ENCODE measurements at places on chromosomes 7 and 10.

DNA sequence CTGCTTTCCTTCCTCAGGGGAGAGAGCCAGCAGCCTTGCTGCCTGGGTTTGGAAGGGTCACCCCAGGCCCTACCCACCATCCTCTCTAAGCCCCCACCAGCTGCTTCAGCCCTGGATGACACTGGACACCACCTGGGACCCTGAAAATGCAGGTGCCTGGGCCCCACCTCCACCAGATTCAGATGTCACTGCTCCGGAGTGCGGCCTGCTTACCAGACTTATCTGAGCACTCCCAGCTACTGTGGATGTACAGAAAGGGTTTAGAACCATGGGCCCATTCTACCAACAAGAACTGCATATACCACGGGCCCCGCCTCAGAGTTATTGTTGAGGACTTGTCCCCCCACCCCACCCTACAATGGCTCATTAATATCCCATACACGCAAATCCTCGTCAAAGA is 172.3 kb downstream of the PTPRN2 start:
- no peak for DNase-seq

DNA sequence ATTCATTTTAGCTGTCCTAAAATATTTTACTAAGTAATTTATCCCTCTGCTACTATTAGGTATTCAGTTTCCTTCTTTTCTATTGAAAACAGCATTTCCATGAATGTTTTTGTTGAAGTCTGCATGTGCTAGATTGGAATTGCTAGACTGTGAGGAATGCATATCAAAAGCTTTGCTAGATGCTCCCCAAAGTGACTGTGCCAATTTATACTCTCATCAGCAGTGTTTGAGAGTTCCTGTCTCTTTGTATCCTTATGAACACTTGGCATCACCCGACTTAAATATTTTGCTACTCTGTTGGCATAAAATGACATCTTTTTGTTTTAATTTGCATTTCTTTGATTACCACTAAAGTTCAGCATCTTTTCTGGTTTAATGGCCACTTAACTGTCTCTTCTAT is 45.0 kb upstream of the PRR15 start:
- DNase-seq = no peak

- no peak for DNase-seq
Measured at GRCh38 chr7:16926283-16926682, 44.5 kb upstream of the AGR3 start.

DNA sequence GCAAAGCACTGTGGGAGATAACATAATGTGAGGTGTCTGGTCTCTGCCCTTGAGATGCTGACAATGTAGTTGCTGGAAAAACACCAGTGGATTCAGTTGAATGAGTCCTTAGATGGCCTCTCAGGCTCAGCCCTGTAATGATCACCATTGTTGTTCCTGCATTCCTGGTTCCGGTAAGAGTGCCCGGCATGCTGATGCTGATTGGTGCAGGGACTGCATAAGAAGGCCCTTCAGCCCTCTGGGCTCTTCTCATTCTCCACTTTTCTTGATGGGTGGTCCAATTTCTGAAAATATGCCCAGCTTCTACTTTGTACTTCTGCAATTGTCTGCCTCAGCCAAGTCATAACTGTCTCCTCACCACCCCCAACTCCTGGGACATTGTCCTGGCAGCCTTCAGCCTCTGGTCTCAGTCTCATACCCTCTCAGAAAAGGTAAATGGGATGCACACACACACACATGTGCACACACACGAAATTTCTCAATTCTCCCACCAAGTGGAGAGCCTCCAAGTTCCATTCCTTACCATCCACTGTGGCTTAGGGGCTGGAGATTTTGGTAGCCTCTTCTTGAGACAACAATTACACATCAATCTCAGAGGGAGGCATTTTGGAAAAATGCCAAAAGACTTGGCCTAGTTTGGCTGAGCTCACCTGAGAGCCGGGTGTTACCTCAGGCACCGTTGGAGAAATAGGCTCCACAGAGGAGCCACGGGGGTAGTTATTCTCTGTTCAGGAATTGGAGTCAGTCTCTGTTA is 314.9 kb downstream of the RPS24 start:
- no peak for DNase-seq

- DNase-seq = peak; percentile 38
Measured at GRCh38 chr10:104028146-104028545, 57.5 kb downstream of the COL17A1 start.

DNA sequence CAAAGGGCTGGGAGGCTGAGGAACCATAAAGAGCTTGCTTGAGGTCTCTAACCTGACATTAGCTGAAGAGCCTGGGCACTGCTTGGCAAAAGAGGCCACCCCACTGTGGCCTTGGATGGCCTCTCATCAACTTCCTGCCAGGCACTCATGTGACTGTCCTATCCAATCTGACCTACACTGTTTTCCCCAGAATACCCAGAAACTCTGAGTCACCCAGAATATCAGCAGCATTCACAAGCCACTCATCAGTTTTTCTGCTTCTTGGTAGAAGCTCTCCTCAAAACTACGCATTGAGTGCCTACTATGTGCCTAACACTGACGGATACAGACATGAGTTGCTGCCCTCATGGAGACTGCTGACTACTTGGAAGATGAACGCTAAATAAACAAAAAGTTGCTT is 4.1 kb upstream of the NT5C2 start:
- no peak for DNase-seq

GRCh38 chr7:30286749-30287148 is 2.4 kb downstream of the ZNRF2 start:
- DNase-seq = no peak

GRCh38 chr7:158467562-158467961 is 120.1 kb downstream of the PTPRN2 start:
- DNase-seq = no peak

GRCh38 chr7:78178319-78178718 is 379.7 kb downstream of the PHTF2 start:
- DNase-seq = no peak

All from endothelial cell (in vitro differentiated cells).